Activated CD4-positive, alpha-beta T cell treated with anti-CD3 and anti-CD28 coated beads, Interleukin-2, amount 50 U/mL, for 16 hours (primary cell): ENCODE measurements at places on chromosomes 7 and 10.

GRCh38 chr7:154672659-154673415, 330.1 kb downstream of the PAXIP1 start:
- DNase-seq = no peak

GRCh38 chr7:112176693-112177415, 29.3 kb downstream of the DOCK4 start:
- DNase-seq = no peak

GRCh38 chr10:58996063-58996462, 180.4 kb upstream of the PHYHIPL start:
- DNase-seq = no peak

DNA sequence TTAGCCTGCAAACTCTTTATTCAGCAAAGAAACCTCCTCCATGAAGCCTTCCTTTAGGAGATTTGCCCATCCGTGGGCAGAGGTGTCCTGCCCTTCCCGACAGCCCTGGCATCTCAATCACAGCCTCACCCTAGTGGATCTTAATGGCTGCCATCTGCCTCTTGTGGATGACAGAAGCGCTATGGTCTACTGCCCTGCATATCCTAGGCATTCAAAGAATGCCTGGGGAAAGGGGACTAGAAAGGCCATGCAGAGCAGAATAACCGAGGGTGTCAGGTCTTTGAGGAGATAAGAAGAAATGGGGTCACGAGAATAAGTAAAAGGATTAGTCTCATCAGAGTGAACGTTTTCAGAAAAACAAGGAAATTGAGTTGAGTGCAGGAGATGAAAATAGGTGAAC, 57.7 kb upstream of the SPOCK2 start:
- DNase-seq = no peak

- DNase-seq = no peak
These were observed 58.0 kb downstream of the PLXDC2 start for GRCh38 chr10:19874190-19874589.

- no peak for DNase-seq
These were observed 936.7 kb downstream of the CCSER2 start for GRCh38 chr10:85265121-85265520.

DNA sequence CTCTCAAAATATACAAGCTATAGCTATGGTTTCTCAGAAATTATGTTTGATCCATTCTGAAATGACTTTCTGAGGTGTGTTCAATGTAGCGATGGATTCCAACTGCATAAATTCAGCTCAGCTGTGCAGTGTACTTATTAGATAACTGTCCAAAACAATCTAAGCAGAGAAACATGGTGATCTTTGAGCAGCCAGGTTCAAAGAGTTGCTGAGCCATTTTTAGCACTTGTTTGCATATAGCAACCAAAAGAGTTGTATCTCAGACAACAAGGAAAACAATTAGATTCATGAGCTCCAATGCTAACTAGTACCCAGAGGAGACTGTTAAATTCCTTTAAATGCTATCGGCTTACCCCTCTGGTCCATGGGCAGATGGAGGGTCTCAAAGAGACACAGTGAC, 15.9 kb upstream of the KCNIP2 start:
- no peak for DNase-seq

DNA sequence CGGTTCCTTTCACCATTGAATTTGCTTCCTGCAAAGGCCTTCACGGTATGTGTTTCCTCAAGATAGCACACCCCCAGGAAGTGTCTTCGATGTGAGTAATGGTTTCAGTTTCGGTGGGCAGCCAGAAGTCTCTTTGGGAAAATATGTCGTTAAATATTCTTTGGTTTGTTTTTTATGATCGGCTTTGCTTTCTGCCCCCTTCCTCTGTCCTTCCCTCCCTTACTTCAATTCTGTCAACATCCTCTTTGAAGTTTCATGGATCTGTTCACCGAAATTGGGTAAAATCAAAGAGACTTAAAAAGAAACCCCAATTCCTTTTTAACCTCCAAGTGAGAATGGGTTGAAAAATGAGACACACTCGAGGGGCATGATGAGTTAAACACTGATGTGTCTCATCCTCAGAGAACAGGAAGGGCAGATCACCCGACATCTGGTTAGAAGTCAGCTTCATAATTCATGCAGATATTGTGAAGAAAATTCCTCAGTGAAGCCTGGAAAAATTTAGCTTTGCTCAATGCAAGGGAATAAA, 170.8 kb upstream of the HABP2 start:
- peak; percentile 51 for DNase-seq

GRCh38 chr10:133475425-133475734, 21.6 kb downstream of the SCART1 start:
- DNase-seq = peak; percentile 44

GRCh38 chr10:22900841-22901601, 26.8 kb upstream of the ARMC3 start:
- DNase-seq = no peak

- DNase-seq = peak; percentile 7
These were observed 85.2 kb upstream of the SGCE start for GRCh38 chr7:94741179-94741578.

- DNase-seq = no peak
These were observed 20.4 kb upstream of the FIGNL1 start for GRCh38 chr7:50470250-50471163.

- DNase-seq = no peak
These were observed 55.9 kb upstream of the MXI1 start for GRCh38 chr10:110151467-110151866.

DNA sequence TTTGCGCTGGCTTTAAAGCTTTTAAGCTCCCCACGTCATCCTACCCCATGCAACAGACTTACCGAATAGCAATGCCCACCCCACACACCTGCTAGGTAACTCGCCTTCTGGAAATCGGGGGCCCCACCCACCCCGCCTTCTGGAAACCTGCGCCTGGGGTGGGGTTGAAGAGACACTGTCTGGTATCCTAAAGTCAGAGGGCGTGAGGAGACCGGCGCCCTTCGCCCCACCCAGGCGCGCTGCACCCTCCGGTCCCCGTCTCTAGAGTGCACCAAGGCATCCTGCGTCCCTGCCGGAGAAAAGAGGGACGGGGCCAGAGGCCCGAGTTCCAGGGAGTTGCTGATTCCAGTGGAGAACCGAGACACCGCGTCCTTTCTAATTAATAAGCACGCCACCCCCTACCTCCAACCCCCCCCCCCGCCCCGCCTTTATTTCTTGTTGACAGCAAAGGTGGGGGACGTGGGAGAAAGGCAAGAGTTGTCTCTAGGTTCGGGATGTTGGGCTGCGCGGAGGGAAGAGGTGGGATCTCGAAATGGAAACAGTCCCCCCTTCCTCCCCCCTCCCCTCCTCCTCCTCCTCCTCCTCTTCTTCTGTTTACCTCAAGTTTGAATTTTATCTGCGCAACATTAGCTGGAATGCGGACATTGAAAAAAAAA, 220.9 kb upstream of the MKLN1 start:
- DNase-seq = peak; percentile 37

DNA sequence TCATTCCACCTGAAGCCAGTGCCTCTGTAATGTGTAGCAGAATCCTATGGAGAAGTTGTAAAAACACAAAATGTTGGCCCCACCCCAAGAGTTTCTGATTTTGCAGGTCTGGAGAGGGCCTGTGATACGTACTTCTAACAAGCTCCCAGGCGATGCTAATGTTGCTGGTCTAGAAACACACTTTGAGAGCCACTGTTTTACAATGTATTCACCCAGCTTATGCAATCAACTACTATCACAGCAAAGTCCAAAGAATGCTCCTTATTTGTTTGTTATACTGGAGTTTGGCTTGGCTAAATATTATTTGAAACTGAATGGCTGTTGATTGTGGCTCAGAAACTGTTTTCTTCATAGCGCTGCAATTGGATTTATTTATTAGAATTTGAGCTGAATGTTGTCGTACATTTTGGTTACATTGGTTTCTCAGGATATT, 44.3 kb downstream of the DNAJB9 start:
- no peak for DNase-seq

DNA sequence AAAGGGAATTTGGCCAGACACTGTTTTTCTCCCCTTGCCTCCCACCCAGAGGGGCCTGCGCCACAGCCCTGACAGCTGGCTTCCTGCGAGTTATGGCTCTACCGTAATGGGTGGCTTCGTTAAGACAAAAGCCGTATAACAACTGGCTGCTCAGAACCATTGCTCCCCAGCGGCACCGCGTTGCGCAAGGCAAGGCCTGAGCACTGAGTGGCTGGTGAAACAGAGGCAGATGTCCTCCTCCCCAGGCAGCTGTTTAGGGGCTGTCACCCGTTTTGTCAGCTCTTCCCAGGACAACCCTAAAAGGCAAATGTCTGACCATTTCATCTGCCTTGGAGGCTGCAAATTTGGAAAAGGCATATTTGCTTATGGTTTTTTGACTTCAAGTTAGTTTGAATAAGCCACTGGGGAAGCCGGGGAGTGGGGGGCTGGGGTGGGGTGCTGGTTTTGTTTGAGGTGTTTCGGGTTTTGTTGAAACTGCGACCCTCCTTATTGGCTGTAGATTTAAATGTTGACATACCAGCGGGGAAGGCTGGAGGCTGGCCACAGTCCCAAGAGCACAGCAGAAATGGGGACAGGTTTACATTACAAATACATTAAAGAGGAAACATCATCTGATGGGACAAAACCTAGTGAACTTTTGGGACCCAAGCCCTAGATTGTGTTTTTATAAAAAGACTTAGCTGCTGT, 681 bp upstream of the SPOCK2 start:
- DNase-seq = peak; percentile 64

DNA sequence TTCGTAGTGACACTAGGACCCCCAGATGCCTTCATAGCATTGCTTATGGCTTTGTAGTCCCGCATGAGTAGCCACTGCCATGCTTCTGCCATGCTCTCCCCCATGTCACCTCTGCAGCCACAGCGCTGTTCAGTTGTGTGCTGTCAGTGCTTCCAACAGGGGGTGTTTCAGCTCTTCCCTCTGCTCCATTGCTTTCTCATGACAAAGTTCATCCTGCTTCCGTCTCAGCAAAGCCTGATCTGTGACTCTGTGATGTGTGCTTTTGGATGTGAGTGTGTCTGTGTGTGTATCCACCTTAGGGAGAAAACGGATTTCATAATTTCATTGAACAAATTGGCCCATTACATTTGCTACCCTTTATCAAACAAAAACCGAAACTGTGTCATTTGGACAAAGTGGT, 134.9 kb upstream of the SAMD8 start:
- no peak for DNase-seq

GRCh38 chr10:69214666-69215131, 5.4 kb upstream of the HKDC1 start:
- peak; percentile 33 for DNase-seq

DNA sequence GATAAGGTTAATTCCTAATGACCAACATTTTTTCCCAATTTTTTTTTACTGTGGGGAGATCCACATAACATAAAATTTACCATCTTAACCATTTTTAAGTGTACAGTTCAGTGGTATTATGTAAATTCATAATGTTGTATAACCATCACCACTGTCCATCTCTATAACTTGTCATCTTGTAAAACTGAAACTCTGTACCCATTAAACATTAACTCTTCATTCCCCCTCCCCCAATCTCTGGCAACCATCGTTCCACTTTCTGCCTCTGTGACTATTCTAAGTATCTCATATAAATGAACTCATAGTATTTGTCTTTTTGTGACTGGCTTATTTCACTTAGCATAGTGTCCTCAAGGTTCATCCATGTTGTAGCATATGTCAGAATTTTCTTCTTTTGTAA, 46.0 kb upstream of the HPS1 start:
- DNase-seq = no peak

DNA sequence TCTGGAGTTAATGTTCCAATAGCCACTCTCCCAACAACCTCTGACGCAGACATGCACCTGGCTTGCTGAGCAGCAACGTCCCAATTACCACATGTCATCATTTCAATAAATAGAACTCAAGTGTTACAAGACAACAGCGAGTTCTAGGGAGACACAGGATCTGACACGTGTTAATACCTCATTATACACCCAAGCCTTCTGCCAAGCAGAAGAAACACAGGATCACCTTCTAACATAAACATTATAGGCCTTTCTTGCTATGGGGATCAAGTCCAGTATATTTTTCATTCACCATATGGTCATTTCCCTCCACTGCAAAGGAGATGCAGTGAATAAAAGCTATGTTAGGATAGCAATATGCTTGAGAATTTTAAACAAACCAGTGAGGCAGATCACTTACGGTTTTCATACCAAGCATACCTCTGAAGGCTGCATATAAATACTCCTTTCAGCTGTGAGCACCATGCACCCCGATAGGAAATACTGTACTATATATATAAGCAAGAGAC, 74.2 kb downstream of the JAZF1 start:
- DNase-seq = no peak

DNA sequence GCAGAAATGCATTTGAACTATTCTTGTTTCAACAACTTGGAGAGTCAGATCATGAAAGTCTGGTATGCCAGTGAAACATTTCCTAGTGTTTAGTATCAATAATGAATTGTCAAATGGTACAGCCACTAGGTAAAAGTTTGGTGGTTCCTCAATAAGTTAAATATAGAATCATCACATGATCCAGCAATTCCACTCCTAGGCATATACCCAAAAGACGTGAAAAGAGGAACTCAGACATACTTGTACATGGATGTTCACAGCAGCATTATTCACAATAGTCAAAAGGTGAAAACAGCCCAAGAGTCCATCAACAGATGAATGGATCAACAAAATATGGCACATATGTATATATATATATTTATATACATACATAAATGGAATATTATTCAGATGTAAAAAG, 67.0 kb upstream of the HPS1 start:
- DNase-seq = no peak

DNA sequence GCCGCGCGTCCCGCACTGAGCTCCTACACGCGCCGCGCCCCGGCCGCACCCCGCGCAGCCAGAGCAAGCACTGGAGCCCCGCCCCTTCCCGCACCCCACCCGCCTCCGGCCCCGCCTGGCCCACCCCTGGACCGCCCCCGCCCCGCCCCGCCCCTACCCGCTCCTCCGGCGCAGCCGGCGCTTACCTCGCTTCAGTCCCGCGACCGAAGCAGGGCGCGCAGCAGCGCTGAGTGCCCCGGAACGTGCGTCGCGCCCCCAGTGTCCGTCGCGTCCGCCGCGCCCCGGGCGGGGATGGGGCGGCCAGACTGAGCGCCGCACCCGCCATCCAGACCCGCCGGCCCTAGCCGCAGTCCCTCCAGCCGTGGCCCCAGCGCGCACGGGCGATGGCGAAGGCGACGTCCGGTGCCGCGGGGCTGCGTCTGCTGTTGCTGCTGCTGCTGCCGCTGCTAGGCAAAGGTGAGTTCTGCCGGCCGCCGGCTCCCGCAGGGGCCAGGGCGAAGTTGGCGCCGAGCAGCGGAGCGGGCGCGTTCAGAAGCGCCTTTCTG, at the start of gene RET:
Gene RET (plus strand): TSS at position 194 of the 545 bp plus-strand sequence. CDS start 190 bp downstream, at position 384.
- DNase-seq = peak; percentile 36

- DNase-seq = peak; percentile 63
These were observed 26.4 kb downstream of the BMPR1A start for GRCh38 chr10:86782701-86783418.

- peak; percentile 23 for DNase-seq
These were observed 35.7 kb upstream of the MTPAP start for GRCh38 chr10:30384701-30385201.

GRCh38 chr7:18859318-18859717, 258.1 kb downstream of the TWIST1 start:
- DNase-seq = peak; percentile 5

DNA sequence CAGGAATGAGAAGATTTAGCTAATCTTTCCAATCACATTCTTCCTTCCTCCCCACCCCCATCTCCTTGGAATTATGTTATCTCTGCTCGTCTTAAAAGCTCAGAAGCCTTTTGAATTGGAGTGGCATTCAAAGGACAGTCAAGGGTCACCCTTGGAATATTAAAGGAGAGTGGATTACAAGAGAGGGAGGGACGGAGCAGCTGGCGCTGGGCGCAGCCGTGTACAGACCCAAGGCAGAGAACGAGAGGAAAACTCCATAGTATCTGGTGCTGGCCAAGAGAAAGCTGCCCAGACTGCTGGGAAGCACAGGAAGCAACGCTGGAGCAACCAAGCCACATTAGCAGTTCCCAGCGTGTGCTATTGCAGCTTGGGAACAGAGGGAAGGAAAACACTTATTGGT, 95.7 kb downstream of the POU6F2 start:
- no peak for DNase-seq

- DNase-seq = no peak
These were observed 283.8 kb downstream of the PTEN start for GRCh38 chr10:88147000-88147798.
